ENCODE measurements at places on chromosomes 7 and 10.

- DNase-seq, result no peak
Observed at GRCh38 chr10:62268027-62268398, 631 bp downstream of the RTKN2 start.

DNA sequence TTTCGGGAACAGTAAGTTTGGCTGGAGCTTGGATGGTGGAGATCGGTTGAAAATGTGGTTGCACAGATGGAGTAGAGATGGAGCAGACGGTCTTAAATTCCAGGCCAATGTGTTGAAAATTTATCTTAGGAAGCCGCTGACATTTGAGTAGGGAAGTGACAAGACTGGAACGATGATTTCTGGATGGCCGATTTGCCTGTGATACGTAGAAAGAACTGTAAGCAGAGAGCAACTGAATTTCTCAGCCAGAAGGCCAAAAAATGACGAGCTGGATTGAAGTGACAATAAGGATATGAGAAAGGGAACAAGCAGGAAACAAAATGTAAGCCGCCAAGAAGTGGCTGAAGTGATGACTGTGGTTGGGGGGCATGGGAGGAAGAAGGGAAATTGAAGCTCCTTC lies 687 bp upstream of the ARMC3 start:
- no peak for DNase-seq

- no peak for DNase-seq
Observed at GRCh38 chr10:6274040-6274439, 71.3 kb downstream of the PFKFB3 start.

- DNase-seq, result no peak
Observed at GRCh38 chr7:4783762-4784351, 8.4 kb downstream of the AP5Z1 start.

DNA sequence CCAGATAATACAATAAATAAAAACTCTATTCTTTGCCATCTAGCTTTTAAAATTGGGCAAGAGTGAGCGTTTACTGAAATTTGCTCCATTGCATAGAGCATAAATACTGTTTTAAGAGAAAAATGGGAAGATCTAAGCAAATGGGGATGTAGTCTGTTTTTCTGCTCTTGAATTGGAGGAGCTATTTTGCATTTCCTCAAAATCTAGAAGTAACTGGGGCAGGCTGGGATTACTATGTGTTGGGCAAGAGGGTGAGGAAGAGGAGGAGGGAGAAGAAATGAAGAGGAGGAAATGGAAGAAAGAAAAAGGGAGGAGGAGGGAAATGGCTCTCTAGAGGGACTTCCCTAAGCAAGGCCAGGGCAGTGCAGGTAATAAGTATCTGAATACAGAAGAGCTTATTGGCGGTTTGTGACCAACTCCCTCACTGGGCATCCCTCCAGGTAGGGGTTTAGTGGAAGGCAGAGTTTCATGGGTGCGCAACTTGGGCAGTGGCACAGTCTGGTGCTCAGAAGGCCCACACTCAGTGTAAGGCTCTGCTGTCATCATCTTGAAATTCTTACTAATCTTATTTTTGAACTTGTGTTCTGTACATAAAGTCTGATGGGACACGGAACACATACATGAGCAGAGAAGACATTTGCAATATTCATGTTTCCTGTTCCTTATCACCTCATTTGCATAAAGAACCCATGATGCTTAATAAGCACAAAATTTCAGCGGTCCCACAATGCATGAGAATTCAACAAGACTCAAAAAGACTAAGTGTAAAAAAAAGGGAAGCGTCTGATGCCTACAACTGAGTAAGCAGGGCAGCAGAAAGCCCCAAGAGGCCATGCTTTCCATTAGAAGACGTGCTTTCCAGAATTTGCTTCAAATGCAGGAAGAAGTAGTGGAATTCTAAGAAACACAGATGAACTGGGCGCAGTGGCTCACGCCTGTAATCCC lies 116.9 kb downstream of the EVX1 start:
- no peak for DNase-seq

DNA sequence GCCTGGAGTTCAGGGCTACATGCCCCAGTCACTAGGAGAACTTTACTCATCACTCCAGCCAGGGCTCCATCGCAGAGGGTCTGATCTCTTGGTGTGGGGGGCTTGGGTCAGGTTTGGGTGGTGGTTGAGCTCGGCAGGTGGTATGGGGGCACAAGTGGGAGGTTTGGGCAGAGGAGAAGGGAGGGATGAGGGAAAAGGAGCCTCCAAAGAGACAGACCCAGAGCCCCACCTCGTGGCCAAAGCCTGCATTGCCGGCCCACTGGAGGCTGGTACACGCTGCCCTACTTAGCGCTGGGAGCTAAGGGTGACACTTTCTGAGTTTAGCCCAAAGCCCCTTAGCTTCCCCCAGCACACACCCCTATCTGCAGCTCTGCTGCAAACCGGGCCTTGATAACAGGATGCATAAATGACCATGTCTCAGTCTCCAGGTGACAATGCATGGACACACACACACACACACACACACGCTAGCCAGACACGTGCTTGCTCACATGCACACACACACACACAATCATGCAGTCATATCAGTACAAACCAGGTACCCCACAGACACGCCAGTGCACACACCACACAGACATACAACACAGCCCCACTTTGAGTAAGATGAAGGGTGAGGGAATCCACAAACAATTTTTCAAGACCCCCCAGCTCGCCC lies 14.7 kb downstream of the LZTS2 start:
- DNase-seq, result peak; percentile 64

GRCh38 chr7:131774419-131775220 lies 218.2 kb upstream of the PODXL start:
- DNase-seq, result no peak

DNA sequence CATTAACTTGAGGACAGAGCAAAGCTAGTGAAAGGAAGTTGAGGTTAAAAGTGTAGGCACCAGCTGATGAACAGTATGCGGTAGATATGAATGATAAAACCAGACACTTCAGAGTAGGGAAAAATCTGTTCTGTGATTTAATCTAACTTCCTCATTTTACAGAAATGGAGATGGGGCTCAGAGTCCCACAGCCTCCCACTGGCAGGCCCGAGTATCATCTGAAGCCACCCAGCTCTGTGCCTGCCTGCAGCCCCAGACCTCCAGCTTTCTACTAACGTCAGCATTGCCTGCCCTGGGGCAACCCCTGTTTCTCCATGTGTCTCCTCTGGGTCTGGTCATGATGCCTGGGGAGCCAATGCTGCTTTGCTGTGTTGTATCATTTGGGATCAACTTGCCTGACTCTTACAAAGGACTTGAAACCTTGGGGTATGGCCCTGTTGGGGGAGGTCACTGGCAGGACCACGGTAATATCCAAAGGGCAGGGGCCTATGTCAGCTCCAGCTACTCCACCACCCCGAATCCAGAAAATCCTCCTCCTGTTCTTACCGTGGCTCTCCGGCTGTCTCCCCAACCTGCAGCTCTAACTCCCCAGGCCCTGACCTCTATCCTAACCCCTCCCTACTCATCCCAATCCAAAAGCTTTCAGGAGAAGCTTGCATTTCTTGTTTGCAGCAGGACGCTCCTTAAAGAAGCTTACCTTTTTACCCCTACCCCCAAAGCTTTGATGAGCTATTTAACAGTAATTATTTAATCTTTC lies 56.2 kb upstream of the NPY start:
- no peak for DNase-seq

GRCh38 chr10:126080879-126081411 lies 184.6 kb downstream of the FANK1 start:
- no peak for DNase-seq

DNA sequence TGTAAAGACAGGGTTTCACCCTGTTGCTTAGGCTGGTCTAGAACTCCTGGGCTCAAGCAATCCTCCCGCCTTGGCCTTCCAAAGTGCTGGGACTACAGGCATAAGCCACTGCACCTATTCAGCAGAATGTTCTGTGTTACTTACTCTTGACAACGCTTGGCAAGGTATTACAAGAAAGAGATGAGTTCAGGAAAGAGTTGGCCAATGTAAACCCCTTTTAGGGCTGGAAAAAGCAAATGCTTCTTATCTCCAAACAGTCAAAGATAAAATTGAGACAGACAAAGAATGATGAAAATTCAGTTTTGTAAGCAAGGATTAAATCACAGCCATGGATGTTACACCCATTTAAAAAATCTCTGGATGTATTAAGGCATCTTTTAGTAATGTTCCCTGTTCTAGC lies 114.0 kb upstream of the PODXL start:
- no peak for DNase-seq

DNA sequence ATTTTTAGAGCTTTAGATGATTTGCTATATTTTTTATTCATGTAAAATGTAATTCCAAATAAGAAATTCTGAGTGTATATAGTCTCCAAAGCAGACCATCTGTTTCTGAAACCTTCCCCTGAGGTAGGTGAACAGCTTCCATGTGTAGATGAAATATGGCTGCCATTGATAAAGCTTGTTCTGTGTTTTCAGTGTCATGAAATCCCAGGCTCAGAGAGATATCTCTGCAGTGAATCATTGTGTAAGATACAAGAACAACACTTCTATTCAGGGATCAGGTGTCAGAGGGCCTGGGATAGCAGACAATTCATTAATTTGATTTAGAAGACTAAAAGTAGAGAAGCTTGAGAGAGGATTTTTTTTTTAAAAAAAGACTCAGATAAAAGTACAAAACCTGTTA lies 29.1 kb downstream of the ACTA2 start:
- DNase-seq, result no peak

GRCh38 chr7:92634205-92634604 lies 44.0 kb upstream of the FAM133B start:
- no peak for DNase-seq

DNA sequence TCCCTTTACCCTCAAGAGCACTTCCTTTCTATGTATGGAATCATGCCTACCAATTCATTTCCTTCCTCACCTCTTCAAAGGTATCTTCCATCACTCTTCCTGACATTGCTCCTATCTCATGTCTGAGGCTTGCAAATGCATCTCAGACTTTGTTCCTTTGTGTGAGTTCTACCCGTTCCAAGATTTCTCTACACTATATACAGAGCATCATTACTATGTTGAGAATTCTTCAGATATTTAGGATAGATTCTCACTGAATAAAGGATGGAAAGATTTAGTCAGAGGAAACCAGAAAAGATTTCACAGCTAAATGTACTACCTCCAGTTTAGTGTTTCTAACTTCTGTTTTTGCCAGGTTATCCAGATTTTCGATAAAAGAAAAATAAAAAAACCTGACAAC lies 462.7 kb downstream of the PHTF2 start:
- DNase-seq, result no peak

DNA sequence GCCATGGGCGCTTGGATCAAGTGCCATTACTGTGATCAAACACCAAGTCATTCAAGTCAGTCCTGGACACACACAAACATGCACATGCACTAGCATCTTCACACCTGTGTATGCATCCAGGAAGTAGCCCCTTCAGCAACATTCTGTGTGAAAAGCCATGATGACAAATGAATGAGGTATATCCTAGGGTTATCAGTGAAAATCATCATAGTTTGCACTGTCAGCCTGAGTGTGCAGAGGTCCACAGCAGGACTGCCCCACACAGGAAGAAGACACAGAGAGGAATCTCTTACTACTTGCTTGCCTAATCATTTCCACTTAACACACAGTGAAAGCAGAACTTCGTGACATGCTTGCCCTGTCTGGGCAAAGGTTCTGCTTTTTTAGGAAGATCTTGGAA lies 184.0 kb upstream of the ADO start:
- DNase-seq, result no peak

DNA sequence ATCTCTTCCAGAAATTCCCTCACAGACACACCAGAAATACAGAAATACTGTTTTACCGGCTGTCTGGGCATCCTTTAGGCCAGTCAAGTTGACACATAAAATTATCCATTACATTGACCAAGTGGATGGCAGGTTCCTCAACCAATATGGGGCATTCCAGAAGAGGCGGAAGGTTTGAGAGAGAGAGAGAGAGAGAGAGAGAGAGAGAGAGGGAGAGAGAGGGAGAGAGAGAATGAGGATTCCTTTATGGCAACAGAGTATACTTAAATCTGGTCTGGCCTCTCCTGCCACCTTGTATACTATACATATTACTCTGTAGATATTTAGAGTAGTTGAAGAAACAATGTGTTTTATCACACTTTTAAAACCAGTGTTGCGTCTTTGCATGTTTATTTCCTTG lies 214.1 kb downstream of the CAMK1D start:
- no peak for DNase-seq

- DNase-seq, result no peak
Observed at GRCh38 chr7:80478683-80479082, 33.2 kb downstream of the GNAT3 start.

DNA sequence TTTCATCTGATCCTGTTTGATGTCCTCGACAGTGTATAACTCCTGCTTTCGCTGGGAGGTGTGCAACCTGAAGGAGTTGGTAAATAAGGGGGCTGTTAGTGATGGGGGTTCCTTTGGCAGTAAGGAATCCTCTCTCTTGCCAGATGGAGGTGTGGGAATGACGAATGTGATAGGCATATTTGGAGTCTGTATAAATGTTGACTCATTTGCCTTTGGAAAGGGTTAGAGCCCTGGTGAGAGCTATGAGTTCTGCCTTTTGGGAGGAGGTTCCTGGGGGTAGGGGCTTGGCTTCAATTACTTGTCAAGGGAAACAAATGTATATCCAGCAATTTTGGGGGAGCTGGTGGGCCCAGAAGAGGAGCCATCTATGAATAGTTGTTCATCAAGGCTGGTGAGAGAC lies 11.4 kb upstream of the CHST3 start:
- DNase-seq, result no peak

DNA sequence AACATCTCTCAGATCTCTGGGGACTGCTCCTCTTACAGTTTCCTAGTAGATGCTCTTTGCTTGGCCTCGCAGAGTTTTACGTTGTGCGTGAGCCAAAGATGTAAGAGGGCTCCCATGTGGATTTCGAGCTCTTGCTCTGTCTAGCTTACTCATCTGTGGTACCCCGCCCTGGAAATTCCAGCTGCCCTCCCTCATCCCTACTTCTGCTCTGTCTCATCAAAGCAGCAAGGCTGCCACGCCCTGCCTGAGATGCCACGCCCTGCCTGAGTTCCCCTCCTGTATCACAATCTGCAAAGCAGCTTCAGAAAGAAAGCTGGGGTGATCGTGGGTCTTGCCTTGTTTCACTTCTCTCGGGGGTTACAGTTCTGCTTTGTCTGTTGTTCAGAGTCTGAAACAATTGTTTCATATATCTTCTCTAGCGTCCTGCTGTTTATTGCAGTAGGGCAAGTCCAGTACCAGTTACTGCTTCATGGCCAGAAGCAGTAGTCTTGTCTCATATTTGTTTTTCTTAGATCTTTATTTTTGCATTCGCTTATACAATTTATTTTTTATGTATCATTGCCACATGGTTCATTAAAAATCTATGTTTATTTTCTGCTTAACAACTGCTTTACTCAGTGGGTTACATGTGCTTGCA lies 36.1 kb upstream of the CCNY start:
- DNase-seq, result no peak

- DNase-seq, result no peak
Observed at GRCh38 chr10:80260295-80261243, 28.9 kb downstream of the MAT1A start.

GRCh38 chr7:151877911-151878835 lies 1.3 kb upstream of the PRKAG2 start:
- no peak for DNase-seq

- DNase-seq, result no peak
Observed at GRCh38 chr10:46282842-46283574, 3.8 kb upstream of the ANTXRL start.

DNA sequence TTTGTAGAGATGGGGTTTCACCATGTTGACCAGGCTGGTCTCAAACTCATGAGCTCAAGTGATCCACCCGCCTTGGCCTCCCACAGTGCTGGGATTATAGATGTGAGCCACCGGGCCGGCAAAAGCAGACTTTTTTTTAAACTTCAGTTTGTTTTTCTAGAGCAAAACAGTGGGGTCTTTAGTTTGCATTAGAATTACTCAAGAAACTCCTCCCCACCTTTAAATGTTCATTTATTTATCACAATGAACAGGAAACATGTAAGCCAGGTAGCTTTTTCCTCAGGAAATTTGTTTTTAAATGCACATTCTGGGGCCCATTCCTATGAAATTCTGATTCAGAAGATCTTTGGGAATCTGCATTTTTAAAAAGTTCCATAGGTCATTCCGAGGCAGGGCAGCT lies 56.0 kb upstream of the JAZF1 start:
- DNase-seq, result no peak
